T-helper 17 cell (primary cell): ENCODE measurements at places on chromosomes 11 and 22. TPM values are rescaled to one million over a fixed set of nuclear protein-coding genes. Genes with fewer than 3 reads are reported as not detected.
A peak's percentile ranks its signal among the peaks of the same experiment; 100 is the strongest.

The IGLL1 gene
- total RNA-seq = not detected

The TMPRSS4 gene
- not detected for total RNA-seq

GRCh38 chr11:69414773-69415187 is 66.7 kb upstream of the LINC01488 start:
- H3K4me3 ChIP-seq = no peak overlapping the region
- no peaks in the 10 kb centered on the region for H3K27me3 ChIP-seq

GRCh38 chr11:65639623-65640482 is 2.0 kb downstream of the SIPA1 start:
- H3K27me3 ChIP-seq = no peaks in the 10 kb centered on the region
- H3K36me3 ChIP-seq = peaks cover 3% of the 10 kb centered on the region
- peak overlapping the region; percentile 95 for H3K4me3 ChIP-seq
- DNase-seq = peak; percentile 63
- H3K4me1 ChIP-seq = peaks cover 44% of the 10 kb centered on the region

The PARVB gene
- total RNA-seq = 14.6 TPM

GRCh38 chr11:113251281-113251680 is 63.1 kb upstream of the TTC12 start:
- no peaks in the 10 kb centered on the region for H3K36me3 ChIP-seq
- no peak overlapping the region for H3K4me3 ChIP-seq
- peaks cover 59% of the 10 kb centered on the region for H3K27me3 ChIP-seq
- H3K4me1 ChIP-seq = peaks cover 6% of the 10 kb centered on the region
- DNase-seq = no peak

The DUSP8 gene
- total RNA-seq = 79.5 TPM

The UBTFL1 gene
- total RNA-seq = not detected

The FBXO3 gene
- total RNA-seq = 57.3 TPM

DNA sequence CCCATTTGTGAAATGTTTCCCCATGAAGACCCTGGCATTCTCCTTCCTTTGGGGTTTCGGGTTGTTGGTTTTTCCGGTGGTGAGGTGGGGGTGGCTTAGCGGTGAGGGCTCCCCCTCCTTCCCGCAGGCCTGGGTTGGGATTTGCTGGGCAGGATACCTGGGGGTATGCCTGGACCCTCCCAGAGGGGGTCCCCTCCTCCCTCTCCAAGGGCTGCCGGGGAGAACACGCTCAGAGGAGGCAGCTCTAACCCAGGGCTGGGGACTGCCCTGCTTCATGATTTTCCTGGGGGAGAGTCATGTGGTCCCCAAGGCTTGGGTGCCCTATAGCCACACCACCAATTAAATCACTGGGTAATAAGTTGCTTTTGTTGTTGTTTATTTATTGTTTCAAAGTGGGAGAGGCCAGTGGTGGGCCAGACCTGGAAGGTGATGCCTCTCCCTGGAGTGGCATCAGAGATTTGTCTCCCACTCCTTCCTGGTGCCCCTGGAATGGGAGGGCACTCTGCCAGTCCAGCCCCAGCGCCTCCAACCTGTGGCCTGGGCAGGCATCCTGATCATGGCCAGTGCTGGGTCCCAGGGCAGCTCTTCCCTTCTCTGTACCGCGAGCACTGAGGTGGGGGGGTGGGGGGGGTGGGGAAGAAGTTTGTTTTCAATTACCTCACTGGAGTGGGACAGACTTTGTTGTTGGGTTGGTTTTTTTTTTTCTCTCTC is 1.3 kb upstream of the CLCF1 start:
- peaks cover 39% of the 10 kb centered on the region for H3K4me1 ChIP-seq
- peak overlapping the region; percentile 98 for H3K4me3 ChIP-seq
- no peak for DNase-seq
- H3K36me3 ChIP-seq = peaks cover 8% of the 10 kb centered on the region

GRCh38 chr11:62708392-62708791 is 916 bp downstream of the GNG3 start:
- no peaks in the 10 kb centered on the region for H3K36me3 ChIP-seq
- H3K27ac ChIP-seq = peak overlapping the region; percentile 100
- peaks cover 35% of the 10 kb centered on the region for H3K4me1 ChIP-seq
- no peak for DNase-seq
- H3K4me3 ChIP-seq = peak overlapping the region; percentile 97

GRCh38 chr11:43756575-43756974 is 76.0 kb downstream of the HSD17B12 start:
- no peak for DNase-seq
- H3K4me1 ChIP-seq = no peaks in the 10 kb centered on the region
- H3K4me3 ChIP-seq = no peak overlapping the region
- H3K27ac ChIP-seq = no peak overlapping the region
- no peaks in the 10 kb centered on the region for H3K36me3 ChIP-seq

The FAM181B gene
- total RNA-seq = not detected

GRCh38 chr11:34251589-34251980 is 106.2 kb downstream of the ABTB2 start:
- DNase-seq = no peak
- H3K4me3 ChIP-seq = peak overlapping the region; percentile 47
- peaks cover 1% of the 10 kb centered on the region for H3K27me3 ChIP-seq
- H3K4me1 ChIP-seq = peaks cover 43% of the 10 kb centered on the region
